ENCODE measurements at places on chromosomes 5 and 9.

DNA sequence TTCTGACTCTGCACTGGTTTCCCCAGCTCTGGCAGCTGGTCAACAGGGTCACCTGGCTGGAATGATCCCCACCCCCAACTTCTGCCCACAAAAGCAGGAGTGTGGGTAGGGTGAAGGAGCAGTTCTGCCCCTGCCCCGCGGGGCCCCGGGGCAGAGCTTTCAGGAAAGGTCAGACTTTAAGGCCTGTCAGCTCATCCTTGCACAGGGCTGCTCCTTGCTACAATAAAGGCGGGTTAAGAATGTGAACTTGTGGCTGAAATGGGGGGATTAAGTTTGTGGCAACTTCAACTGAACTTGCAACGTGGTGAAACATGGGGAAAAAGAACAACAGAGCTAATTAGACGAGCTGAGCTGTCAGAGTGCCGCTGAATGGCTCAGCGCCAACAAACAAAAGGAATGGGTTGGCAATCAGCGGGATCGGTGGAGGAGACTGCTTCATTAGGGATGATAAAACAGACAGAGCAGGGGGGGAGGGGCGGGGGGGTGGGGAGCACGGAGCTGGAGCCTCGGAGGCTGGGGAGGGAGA, 50.8 kb downstream of the CRB2 start:
- DNase-seq, result no peak

GRCh38 chr9:131018621-131019020, 9.6 kb downstream of the LAMC3 start:
- no peak for DNase-seq

DNA sequence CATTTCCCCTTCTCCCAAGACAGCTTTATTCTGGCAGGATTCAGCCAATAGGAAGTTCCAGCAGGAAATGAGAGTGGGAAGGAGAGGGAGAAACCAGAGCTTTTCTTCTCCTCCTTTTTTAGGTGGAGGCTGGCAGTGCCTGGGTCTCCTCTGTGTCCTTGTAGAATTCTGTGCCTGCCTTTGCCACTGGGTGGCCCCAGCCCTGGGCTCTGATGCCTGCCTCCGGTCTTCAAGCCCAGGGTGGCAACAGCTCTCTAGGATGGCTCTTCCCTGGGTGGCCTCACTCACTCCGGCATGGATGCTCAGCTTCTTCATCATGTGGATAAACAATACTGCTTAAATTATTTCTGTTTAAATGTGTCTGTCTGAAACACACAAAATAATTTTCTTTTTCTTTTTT, 694.8 kb downstream of the SEMA5A start:
- DNase-seq, result no peak

DNA sequence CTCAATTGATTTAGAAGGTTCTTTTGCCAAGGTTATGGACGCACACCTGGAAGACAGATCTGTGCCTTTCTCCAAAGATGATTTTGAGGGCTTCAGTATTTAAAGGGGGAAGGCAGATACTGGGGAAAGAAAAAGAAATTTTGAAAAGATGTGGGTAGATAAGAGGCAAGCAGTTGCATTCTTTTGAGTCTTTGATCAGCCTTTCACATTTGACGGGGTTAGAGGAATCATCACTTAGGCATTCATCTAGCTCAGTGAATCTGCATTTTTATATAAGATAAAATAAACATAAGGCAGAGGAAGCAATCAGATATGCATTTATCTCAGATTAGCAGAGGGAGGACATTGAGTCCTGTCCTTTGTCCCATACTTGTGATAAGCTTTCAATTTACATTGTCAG, 243.4 kb upstream of the RAI14 start:
- no peak for DNase-seq

GRCh38 chr5:32951003-32951402, 239.9 kb downstream of the NPR3 start:
- no peak for DNase-seq

DNA sequence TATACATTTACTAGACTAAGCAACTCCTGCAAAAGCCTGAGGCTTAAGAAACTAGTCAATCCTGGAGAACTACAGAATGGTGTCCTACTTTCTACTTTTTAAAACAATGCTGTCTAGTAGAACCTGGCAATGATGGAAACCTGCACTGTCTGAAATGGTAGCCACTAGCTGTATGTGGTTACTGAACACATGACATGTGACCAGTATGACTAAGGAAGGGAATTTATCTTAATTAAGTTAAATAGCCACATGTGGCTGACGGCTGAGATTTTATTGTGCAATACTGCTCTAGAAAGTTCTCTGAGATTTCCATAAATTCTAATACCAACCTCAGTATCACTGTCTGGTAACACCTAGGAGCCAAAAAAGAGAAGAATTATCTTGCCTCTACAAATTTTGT, 44.9 kb upstream of the RAPGEF6 start:
- no peak for DNase-seq

GRCh38 chr5:5126444-5126843, 13.7 kb upstream of the ADAMTS16 start:
- DNase-seq, result no peak

DNA sequence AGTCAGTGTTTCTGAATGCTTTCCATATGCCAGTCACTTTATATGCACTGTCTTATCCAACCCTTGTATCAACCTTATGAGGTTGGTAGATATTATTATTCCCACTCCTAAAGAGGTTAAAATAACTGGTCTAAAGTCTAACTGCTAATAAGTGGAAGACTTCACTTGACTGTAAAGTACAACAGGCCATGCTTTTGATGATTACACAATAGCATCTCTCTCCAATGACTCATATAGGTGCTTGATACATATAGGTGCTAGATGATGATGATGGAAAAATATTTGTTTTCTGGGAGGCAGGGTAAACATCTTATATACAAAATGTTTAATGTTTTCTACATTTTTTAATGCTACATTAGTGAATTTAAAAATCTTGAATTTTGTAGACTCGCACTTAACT, 75.9 kb upstream of the NR3C1 start:
- DNase-seq, result no peak

Measured in stimulated activated CD4-positive, alpha-beta T cell treated with anti-CD3 and anti-CD28 coated beads, Interleukin-1b, Interleukin-23, amount 100 ng/mL, for 1 hour (primary cell).